ENCODE measurements at places on chromosomes 5 and 9.

DNA sequence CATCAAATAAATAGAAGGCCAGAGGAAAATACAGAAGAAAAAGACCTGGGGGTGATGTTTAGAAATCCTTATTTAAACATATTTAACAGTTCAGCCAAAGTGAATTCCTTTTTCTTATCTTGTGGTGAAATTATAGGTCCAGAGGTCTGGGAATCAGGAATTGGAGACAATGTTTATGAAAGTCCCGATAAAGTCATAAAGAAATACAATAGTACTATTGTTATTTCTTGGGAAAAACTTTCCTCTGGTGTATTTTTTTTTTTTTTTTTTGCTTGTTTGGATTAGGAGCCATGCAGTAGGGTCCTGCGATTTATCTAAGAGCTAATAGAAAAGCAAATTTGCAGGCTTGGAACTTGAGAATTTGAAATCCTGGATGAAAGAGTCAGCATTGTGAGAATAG is 426 bp downstream of the C7 start:
- DNase-seq = no peak

- no peak for DNase-seq
Measured at GRCh38 chr9:86545090-86545489, 190.9 kb upstream of the TUT7 start.

DNA sequence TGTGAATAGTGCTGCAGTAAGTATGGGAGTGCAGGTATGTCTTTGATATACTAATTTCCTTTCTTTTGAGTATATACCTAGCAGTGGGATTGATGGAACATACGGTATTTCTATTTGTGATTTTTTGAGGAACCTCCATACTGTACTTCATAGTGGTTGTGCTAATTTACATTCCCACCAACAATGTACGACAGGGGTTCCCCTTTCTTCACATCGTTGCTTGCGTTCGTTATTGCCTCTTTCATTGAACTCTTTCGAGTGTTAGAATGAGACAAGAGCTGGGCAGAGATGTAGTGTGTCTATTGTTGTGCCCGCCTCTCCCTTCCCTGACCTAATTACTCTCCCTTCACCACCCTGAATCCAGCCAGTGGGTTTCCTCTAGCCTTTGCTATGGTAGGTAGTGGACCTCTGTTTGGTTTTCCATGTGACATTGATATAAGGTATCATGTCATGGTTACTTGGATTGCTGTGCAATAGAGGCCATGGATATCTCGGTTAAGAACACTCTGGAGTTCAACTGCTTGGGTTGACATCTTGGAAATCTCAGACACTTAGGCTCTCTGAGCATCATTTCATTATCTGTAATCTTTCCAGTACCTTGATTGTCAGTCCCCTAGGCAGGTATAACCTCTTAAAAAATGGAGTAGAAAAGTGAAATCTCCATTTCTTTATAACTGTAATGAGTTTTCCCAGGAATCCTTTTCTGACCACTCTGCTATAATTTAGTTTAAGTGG is 19.5 kb downstream of the AOPEP start:
- no peak for DNase-seq

DNA sequence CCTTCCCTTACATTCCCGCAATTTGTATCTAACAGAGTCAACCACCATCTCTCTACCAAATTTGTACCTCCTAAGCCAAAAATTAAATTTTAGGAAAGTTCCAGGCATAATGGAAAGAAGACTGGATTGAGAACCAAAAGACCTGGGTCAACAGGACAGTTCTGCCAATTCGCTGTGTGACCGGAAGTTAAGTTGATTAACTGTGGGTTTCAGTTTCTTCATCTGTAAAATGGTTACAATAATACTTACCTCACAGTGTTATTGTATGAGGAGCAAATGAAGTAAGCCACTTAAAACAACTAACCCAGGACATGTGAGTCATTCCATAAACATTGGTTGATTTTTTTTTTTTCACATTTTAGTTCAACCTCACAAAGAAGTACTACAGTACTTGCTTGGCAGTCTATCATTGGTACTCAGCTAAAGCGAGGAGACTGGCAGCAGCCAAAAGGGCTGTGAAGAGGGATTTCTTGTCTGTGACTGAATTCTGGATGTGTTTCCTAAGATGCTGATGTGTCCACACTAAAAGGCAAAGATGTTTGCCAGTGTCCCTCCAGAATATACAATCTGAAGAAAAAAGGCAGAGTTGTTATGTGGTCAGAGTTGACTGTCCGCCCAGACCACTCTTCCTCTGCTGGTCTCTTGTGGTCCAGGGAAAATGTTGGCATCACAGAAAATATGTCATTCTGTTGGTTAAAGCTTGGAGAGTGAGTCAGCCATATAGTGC is 198.6 kb downstream of the TLE1 start:
- no peak for DNase-seq

DNA sequence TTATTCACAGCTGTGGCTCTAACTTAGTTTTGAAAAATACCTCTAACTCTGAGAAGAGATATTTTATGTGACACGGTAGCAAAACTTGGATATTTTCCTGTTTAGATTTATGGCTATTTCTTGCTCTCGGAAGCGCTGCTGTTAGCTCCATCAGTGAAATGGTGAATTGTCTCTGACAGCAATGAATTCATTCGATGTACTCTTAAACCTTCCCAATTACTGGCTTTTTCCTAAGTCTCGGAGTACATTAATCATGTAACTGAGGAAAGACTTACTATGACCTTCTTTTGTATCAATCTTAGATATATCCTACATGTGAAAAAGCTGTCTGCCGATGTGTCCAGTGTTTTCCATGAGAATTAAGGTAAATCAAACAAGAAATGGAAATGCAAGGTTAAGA is 613.0 kb downstream of the KIF4B start:
- DNase-seq = no peak

GRCh38 chr9:101332362-101332761 is 52.4 kb downstream of the BAAT start:
- DNase-seq = no peak

GRCh38 chr5:54445691-54446378 is 9.7 kb upstream of the HSPB3 start:
- DNase-seq = no peak

DNA sequence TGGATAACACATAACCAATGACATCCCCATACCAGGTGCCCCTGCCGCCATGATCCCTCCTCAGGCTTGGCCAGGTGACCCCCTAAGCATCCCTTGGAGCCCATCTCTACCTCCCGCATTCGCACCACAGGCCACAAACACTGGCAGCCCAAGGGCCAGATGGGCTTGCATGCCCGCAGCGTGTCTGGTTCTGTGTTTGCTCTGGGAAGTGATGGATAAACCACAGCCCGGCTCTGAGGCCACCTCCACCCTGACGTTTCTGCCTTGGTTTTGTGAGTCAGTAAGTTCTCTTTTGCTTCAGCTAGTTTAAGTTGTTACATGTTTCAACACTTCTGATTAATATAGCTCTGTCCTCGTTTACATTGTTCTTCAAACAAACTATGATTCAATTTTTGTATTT is 172.4 kb upstream of the PHYKPL start:
- DNase-seq = no peak

DNA sequence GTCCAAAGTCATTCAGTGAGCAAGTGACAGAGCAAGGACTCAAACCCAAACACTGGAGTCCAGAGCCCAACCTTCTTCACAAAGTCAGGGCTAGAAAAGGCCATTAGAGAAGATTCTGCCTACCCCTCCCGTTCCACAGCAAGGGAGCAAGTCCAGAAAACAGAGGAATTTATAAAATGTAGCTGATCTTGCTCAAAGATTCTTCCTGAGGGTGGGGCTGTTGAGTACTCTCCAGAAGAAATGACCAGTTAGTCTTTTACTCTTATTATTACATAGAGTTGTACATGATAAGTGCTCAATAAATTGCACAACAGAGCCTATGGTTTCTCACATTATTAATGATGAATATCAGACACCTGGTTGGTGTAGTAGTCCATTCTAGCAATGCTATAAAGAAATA is 39.3 kb upstream of the HMHB1 start:
- no peak for DNase-seq

- no peak for DNase-seq
Measured at GRCh38 chr5:150700246-150700593, 642 bp downstream of the RBM22 start.

DNA sequence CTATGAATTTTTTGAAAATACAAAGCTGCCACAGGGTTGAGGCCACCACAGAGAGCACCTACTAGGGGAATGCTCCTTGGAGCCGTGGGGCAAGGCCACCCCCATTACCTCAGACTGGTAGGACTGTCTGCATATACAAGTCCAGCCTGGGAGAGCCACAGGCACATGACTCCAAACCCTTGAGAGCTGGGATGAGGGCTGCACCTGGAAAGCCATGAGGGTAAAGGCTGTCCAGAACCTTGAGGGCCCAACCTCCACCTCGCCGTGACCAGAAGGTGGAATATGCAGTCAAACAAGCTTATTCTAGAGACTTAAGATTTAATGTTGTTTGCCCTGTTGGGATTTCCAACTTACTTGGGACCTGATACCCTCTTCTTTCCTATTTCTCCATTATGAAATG is 69.5 kb upstream of the TSLP start:
- no peak for DNase-seq

DNA sequence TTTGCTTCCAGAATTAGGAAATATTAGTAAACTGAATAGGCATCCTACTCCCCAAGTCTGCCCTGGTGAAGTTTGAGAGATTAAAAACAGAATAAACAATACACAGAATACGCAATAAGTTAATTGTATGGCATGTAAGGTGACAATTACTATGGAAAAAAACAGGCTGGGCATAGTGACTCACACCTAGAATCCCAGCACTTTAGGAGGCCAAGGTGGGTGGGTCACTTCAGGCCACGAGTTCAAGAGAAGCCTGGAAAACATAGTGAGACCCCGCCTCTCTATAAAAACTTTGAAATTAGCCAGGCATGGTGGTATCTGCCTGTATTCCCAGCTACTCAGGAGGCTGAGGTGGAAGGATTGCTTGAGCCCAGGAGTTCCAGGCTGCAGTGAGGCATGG is 64.2 kb upstream of the SUSD1 start:
- DNase-seq = no peak

DNA sequence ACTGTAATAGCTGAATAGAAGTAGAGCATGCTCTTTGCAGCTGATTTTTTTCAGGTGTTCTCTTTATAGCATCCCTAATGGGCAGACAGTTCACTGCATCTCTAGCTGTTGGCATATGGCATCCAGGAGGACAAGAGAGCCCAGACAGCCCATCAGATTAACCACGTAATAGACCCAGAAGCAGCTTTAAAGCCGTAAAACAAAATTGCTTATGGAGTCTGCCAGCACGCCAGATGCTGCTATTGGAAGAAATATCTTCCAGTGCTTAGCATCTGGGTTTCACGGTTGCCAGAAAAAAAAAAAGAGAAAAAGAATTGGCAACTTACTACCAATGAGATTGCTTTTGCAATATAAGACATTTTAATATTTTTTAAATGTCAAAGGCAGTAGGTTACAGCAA is 869.4 kb upstream of the NUDT12 start:
- no peak for DNase-seq

DNA sequence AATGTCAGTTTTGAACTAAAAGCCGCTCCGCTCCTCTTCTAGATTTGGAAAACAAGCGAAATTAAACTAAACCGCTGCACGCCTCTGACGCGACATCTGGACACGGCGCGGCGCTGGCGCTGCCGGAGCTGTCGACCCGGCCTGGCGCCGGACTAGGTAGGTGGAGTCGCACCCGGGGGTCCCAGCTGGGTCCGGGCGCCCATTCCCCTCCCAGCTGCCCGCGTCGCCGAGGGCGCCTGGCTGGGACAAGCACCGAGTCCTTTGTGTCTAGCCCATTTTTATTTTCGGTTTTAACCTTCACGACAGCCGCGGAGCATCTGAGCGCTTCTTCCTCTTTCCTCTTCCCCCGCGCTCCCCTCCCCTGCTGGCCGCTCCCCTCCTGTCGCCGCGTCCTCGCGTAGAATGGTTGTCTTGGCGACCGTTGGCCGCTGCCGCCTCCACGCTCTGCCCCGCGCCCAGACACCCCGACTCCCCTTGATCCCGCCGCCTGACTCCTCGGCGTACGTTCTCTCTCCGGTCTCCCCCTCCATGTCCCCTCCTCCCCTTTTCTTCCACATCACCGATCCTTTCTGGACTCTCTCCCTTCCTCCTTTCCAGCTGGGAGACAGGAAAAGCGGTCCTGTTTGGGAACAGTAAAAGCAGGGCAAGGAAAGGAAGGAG is 545 bp downstream of the CDKN2B-AS1 start:
- peak; percentile 58 for DNase-seq

GRCh38 chr5:133066045-133066444 is 14.2 kb downstream of the HSPA4 start:
- no peak for DNase-seq

- no peak for DNase-seq
Measured at GRCh38 chr5:124634228-124634739, 112.2 kb downstream of the ZNF608 start.

DNA sequence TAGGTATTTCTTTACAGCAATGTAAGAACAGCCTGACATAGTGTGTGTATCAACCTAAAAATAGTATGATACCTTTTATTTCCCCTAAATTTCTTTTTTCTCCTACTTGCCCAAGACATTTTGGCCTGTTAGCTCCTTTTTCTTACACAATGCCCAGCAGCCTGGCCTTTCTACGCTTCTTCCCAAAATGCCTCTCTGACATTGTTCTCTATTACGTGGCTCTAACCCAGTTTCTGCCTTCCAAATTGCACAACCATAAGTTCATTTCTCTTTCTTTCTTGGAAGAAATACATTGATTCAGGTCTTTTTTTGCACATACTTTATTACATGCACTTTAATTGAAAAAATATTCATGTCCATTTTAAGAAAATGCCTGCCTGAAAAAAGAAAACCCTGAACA is 408.2 kb downstream of the PRR16 start:
- no peak for DNase-seq

DNA sequence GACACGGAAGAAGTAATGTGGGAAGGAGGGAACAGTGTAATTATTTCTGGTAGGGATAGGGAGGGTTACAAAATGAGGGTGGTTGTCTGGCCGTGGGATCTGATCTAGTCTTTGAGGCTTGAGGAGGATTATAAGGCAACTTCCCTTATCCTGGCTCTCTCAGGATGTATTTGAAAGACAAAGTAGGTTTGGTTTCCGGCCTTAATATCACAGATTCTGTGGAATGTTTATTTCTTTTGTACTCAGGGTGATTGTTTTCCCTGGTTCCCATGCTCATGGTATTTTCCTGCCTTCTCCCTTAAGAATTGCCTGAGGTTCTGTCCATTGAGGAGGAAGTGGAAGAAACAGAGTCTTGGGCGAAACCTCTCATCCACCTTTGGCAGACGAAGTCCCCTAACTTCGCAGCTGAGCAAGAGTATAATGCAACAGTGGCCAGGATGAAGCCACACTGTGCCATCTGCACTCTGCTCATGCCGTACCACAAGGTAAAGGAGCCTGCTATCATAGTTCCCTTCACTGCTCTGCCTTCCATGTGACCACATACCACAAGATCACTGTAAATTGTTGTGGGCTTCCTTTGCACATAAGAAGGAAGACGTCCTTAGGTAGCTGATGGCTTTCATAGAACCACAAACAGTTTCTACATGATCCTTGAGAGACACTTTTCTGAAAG is 253.8 kb downstream of the KDM4C start:
- no peak for DNase-seq

GRCh38 chr9:116543731-116544400 is 143.2 kb upstream of the TRIM32 start:
- no peak for DNase-seq

GRCh38 chr5:107118184-107119019 is 552.3 kb downstream of the EFNA5 start:
- DNase-seq = no peak

- DNase-seq = no peak
Measured at GRCh38 chr9:118331622-118332045, 627.4 kb downstream of the TLR4 start.

- no peak for DNase-seq
Measured at GRCh38 chr5:157548513-157549282, 26.9 kb downstream of the ADAM19 start.

All from activated T-helper 1 cell treated with Interleukin-2 at 50 U/mL for 16 hours (primary cell).